Fibroblast of skin of scalp (primary cell): ENCODE measurements at places on chromosomes 1 and 21.

GRCh38 chr1:178964469-178965330 lies 61.0 kb upstream of the FAM20B start:
- no peak for DNase-seq

DNA sequence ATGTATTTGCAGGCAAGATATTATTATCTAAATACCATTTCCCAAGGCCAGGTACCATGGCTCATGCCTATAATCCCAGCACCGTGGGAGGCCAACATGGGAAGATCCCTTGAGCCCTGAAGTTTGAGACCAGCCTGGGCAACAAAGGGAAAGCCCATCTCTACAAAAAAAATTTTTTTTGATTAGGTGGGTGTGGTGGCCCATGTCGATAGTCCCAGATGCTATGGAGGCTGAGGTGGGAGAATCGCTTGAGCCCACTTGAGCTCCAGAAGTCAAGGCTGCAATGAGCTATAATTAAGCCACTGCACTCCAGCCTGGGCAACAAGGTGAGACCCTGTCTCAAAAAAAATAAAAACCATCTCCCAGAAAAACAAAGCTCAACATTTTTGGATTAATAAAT lies 2.2 kb downstream of the STMN1 start:
- DNase-seq: no peak

GRCh38 chr1:3539707-3540425 lies 71.4 kb downstream of the MEGF6 start:
- DNase-seq: no peak

DNA sequence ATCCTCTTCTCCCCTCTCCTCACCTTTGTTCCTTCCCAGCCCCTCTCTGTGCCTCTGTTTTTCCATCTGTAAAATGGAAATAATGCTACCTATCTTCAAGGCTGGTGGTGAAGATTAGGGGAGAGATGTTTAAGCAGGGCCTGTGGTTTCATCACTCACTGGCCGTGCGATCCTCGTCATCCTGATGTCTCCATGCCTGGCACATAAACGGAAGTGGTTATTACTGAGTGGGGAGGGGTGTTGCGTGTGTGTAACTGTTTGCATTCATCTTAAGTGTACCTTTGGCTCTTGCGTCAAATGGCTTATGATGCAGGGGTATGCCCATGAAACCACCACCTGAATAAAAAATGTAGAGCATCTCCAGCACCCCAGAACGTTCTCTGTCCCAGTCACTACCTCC lies 17.2 kb upstream of the C1QA start:
- DNase-seq: no peak

GRCh38 chr1:62493656-62494055 lies 56.8 kb downstream of the USP1 start:
- DNase-seq: peak; percentile 4

DNA sequence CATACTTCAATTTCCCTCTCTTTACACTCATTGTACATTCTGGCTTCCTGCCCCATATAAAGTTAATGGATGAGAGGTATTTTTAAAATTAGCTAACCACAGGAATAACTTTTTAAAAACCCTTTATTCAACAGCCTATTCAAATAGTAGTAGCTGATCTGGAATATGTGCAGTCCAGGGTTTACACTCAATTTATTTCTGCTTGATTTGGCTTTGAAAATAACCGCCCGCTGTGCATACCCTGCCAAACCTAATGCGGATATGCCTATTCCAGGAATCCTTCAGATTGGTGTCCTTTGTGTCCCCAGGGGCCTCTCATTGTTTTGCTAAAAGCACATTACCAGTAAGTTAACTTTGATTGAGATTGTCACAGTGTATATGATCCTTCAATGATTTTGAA lies 1686.2 kb downstream of the PLA2G4A start:
- DNase-seq: no peak

GRCh38 chr1:116951200-116951935 lies 41.7 kb downstream of the PTGFRN start:
- peak; percentile 61 for DNase-seq

GRCh38 chr1:109237512-109237911 lies 11.8 kb upstream of the CELSR2 start:
- no peak for DNase-seq
